ENCODE measurements at places on chromosomes 11 and 22. TPM values are rescaled to one million over a fixed set of nuclear protein-coding genes. Genes with fewer than 3 reads are reported as not detected.

- DNase-seq = peak; percentile 90
These were observed 50.6 kb upstream of the MPEG1 start for GRCh38 chr11:59263225-59263894.

- DNase-seq = no peak
These were observed 188.2 kb upstream of the ANO3 start for GRCh38 chr11:26143566-26144290.

- DNase-seq = peak; percentile 68
These were observed 8.3 kb upstream of the FGF19 start for GRCh38 chr11:69711822-69712801.

DNA sequence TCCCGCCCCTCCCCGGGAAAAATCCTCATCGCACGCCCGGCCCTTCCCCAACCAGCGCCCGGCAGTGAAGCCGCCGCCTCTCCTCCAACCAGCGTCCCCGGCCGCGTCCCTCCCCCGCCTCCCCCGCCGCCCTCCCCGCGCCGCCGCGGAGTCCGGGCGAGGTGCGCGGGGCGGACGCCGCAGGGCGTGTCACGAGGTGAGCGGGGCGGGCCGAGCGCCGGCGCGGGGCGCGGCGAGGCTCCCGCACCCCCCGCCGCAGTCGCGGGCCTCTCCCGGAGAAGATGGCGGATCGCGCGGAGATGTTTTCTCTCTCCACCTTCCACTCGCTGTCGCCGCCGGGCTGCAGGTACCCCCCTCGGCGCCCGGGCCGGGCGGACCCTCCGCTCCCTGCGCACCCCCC lies at the start of gene MAPK8IP2:
MAPK8IP2 (plus strand) TSS at position 256 of the 400 bp plus-strand sequence; CDS start at position 282, 26 bp downstream.
- DNase-seq = peak; percentile 70

Gene OR51Q1
- total RNA-seq = not detected

GRCh38 chr11:94521684-94522083 lies 9.4 kb downstream of the C11orf97 start:
- no peak for DNase-seq

Gene TMEM45B
- 0.92 TPM for total RNA-seq

GRCh38 chr22:36325154-36326031 lies 62.4 kb downstream of the MYH9 start:
- DNase-seq = no peak

Gene PLAAT2
- not detected for total RNA-seq

DNA sequence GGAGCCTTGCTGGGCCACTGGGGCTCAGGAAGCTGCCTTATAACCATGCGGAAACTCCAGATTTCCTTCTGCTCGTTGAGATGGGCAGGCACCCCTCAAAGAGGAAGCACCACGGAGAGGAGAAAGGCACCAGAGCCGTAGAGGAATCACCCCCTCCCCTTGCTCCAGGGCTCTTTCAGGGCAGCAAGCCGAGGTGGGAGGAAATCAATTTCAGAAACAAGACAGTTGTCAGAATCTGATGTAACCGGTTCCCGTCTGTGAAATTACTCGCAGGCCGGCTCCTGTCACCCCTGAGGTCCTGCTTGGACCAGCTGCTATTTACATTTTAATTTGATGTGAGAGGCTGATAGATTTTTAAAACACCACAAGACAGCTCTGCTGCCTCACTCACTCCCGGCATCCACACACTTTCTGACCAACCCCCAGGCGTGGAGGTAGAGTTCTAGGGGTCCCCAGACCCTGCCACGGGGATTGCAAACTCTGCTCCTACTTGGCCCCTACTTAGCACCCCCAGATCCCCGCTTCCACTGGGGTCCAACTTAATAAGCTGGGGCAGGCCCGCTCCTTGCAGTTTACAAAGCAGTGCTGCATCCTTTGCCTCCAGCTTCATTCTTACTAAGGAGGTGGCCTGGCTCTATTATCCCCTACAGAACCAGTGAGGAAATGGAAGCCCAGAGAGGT lies 162.5 kb downstream of the CEP164 start:
- DNase-seq = peak; percentile 58

GRCh38 chr11:92225125-92225567 lies 528 bp downstream of the FAT3 start:
- DNase-seq = no peak

Gene DBX1
- total RNA-seq = not detected

- DNase-seq = no peak
These were observed 11.0 kb downstream of the TANGO2 start for GRCh38 chr22:20031732-20032406.

DNA sequence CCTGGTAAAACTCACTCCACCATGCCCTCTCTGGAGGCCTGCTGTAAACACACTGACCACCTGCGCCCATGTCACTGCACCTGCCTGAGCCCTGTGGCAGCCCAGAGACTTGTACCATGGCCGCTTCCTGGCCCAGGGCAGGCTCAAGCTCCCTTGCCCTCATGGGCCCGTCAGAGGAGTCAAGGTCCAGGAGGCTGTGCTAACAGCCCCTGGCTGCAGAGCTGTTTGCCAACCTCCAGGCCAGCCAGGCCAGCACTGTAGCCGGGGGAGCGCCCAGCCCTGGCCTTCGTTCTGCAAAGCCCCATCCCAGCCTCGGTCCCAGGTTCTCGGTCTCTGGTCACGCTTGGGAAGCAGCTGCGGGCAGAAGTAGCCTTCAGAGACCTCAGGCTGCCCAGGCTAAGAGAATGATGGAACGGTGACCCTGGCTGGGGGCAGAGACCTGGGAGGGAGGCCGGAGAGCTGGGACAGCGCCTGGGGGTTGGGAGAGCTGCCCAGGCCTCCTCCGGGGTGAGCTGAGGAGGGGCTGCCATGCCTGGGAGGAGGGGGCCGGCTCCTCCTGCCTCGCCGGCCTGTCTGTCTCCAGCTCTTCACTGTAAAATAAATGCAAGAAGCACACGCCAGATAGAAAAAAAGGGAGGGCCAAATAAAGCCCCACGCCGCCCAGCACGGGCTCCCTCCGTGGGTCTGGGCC lies 11.9 kb upstream of the TCF20 start:
- peak; percentile 62 for DNase-seq

DNA sequence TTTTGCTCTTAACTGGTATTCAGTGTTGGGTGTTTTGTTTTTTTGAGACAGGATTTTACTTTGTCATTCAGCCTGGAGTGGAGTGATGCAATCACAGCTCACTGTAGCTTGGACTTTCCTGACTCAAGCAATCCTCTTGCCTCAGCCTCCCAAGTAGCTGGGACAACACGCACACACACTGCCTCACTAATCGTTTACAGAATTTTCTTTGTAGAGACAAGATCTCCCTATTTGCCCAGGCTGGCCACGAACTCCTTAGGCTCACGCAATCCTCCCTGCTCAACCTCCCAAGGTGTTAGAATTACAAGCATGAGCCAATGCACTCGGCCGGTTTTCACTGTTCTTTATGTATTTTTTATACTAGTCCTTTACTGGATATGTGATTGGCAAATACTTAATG lies 51.0 kb upstream of the IGLL5 start:
- no peak for DNase-seq

GRCh38 chr11:134257101-134257500 lies 3.7 kb downstream of the ACAD8 start:
- no peak for DNase-seq

- peak; percentile 88 for DNase-seq
These were observed 4.4 kb upstream of the PYGM start for GRCh38 chr11:64764040-64764611.

Gene DCDC1
- not detected for total RNA-seq

GRCh38 chr11:75768909-75769771 lies 562 bp downstream of the DGAT2 start:
- no peak for DNase-seq

Gene BLID
- not detected for total RNA-seq

DNA sequence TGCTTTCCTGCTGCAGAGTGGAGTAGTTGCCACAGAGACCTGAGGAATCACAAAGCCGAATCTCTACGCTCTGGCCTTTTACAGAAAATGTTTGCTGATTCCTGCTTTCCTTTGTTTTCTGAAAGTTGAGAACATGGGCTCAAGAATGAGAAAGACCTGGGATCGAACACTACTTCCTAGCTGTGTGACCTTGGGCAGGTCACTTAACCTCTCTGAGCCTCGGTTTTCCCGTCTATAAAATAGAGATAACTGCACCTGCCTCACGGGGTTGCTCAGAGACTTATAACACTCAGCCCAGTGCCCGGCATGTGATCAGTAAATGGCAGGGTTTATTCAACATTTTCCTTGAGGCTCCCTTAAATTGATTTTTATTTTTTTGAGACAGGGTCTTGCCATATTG lies 70.9 kb upstream of the ALX4 start:
- no peak for DNase-seq

Gene TEAD1
- 31.1 TPM for total RNA-seq

Gene SMC1B
- not detected for total RNA-seq

Gene CEP126
- total RNA-seq = 2.7 TPM

DNA sequence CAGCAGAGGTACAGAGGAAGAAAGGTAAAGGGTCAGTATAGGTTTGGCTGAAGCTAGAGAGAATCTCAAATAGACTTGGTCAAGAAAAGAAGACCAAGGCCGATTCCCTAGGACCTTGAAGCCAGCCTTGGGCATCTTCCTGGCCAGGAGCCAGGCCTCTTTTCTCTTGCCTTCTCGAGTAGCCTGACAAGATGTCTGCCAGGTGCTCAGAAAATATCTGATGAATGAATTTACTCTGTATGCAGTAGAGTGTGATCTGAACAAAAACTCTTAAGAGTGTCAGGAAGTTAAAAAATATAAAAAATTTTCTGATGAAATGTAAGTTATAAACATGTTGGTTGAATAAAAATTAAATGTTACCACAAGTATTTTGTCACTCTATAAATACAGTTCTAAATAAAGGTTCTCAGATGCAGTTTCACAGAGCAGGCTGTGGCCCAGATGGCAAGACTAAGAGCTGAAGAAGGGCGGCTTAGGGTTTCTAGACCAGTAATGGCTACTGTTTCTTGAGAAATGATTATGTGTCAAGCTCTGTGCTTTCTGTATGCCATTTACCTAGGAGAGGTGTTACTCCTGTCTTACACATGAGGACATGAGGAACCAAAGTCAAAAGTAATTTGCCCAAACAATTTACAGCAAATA lies 98.1 kb downstream of the ATXN10 start:
- DNase-seq = no peak

- DNase-seq = peak; percentile 90
These were observed 81.0 kb downstream of the PRR5L start for GRCh38 chr11:36376888-36377758.

Gene C11orf16
- not detected for total RNA-seq

DNA sequence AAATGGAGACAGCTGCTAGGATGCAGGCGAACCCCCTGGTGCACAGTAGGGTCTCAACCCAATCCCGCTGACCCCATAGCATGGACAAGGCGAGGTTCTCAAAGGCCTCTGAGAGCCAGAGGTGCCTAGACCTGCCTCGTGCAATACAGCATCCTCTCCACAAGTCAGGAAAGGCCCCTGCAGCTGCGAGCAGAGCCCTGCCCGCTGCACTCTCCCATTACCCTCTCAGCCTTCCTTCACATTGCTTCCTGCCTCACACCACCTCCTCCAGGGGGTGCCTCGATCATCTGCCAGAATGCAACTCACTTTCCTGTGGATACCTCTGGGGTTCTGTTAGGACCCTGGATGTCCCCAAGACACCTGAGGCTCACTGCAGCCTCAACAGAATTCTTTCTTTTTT lies 42.8 kb upstream of the TCF20 start:
- no peak for DNase-seq

DNA sequence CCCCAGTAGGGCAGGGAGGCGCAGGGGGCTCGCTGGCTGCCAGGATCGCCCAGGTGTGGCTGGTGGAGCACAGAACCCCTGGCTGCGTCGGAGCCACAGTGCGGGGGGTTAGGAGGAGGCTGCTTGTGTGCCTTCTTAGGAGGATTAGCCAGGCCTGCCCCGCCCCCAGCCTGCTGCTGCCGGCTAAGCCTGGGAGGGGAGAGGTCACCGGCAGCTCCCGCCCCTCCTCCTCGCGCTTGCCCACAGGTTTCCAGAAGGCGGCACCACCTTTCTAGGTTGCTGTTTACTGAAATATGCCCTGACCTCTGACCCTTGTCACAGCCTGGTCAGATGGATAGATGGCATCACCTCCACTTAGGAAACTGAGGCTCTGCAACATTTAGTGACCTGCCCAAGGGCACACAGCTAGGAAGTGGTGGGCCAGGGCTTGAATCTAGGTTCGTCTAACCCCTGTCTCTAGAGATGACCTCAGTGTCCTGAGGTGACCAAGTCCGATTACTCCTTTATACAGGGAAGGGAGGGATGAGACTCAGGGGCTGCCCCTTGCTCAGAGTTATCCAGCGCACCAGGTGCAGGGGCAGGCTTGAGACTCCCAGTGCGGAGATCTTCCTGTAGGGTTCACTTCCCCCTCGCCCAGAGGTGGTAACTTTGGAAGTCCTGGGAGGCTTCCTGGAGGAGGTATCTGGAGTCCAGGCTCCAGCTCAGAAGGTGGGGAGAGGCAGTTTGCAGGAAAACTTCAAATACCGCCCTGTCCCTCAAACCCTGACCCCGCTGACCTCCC lies 44.0 kb downstream of the MYO7A start:
- DNase-seq = no peak

Gene OR5J2
- total RNA-seq = not detected

DNA sequence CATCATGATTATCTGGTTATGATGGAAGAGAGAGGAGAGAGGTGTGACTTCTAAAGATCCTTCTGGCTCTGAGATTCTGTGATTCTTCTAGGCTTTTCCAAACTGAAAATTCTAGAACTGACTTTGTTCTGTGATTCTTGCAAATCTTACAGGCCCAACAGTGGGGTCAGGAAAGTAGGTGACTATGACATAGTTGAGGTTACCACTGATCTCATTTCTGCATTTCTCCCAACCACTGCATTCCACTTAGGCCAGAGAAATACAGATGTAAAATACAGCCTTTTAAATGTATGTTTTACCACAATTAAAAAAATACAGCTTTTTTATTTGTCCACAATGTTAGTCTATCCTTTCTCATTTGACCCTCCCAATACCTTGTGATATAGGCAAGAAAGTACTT lies 83.7 kb downstream of the STIM1 start:
- no peak for DNase-seq

DNA sequence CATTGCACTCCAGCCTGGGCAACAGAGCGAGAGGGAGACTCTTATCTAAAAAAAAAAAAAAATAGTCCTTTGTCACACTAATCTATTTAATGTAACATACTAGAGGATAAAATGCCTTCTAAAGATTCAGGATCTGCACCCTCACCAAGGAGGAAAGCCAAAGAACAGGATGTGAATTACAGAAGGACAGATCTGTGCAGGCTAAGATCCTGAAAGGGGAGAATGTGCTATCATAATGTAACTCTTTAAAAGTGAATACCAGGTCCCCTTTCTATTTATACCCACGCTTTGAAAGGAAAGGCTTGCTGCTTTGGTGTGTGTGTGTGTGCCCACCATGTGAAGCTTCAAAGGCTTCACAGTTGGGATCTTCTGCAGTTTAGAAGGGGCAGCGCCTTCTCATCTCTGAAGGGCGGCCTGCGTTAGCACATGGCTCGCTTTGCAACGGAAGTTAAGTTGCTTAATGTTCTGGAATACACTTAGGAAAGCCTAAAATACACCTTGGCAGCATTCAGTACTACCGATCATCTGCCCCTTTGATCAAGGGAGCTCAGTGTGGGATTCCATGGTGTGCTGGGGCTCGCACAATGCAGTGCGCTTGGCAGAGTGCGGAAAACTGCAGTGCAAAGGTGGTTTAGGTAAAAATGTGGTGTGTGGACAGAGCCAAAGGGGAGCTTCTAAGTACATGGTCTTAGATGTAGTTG lies 6.8 kb downstream of the CECR2 start:
- DNase-seq = no peak

Gene OVOL1
- not detected for total RNA-seq

- DNase-seq = no peak
These were observed 7.5 kb downstream of the SERPING1 start for GRCh38 chr11:57605028-57605420.

Gene CARS1
- 58.8 TPM for total RNA-seq
